ENCODE measurements at places on chromosomes 12 and 14.

GRCh38 chr14:102317564-102318248 is 1.8 kb upstream of the ZNF839 start:
- DNase-seq = no peak

GRCh38 chr12:48000878-48001504 is 3.3 kb downstream of the COL2A1 start:
- DNase-seq = no peak

DNA sequence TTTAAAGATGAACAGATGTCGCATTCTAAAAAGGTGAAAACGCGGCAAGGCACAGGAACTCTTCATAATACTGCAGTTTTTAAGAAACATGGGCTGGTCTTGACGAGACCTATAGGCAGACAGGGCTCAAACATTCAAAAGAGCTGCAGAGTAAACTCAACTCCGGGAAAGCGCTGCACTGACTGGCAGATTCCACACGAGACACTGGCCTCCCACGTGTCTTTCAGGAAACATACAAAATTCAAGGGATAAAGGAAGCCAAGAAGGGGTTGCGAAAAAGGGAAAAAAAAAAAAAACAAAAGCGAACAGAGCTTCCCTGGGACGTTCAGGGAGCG is 614 bp upstream of the ARF6 start:
- DNase-seq = no peak

GRCh38 chr14:50943261-50943942 is 881 bp downstream of the PYGL start:
- no peak for DNase-seq

GRCh38 chr12:1855241-1855640 is 34.9 kb downstream of the LRTM2 start:
- no peak for DNase-seq

DNA sequence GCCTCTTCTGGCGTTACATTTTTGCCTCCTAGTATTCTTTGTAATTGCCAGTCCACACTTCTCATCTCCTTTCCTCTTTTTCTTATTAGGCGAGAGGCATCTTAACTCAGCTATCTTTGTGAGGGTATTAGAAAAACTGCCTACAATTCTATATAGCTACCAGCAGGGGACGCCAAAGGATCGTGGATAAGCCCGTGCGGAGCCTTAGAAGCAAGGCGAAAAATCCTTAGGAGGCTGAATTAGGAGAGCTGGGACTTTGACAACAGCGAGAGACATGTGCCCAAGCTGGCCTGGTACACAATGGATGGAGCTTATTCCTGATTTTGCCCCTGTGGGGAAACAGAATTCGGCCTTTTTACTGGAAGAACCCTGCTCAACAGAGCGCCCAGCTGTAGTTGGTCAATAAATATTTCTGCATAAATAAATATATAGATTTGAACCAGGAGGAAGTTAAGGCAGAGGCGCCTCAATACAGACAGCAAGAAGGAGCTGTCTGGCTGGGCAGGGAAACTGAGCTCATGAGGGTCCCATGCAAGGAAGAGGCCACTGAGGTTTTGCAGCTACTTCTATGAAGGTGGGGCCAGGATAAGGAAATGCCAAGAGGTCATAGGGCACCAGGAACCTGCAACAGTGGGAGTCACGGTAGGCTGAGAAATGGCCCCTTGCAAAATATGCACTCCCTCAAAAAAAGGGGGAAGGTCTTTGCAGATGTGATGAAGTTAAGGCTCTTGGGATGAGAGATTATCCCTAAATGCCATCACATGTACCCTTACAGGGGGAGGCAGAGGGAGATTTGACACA is 14.6 kb upstream of the RBM19 start:
- DNase-seq = peak; percentile 69

DNA sequence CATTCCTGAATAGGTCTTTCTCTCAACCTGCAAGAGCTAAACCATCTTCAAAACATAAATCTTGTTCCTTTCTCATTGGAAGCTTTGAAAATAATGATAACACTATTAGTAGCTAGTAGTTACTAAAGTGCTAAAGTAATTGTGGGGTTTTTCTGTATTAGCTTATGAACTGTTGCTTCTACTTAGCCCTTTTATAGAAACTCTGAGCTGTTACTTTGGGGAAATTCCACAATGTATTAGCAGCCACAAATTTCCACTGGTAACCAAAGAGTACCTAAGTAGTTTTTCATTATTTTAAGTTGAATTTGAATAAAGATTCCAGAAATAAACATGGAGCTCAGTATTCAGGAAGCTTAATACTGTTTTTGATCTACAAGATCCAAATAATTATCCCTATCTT is 6.4 kb upstream of the MAPK1IP1L start:
- DNase-seq = no peak

- no peak for DNase-seq
Measured at GRCh38 chr12:131733874-131734273, 23.0 kb downstream of the SFSWAP start.

- no peak for DNase-seq
Measured at GRCh38 chr12:15733136-15733535, 56.1 kb downstream of the EPS8 start.

GRCh38 chr12:113069751-113070116 is 13.2 kb downstream of the DTX1 start:
- DNase-seq = no peak

DNA sequence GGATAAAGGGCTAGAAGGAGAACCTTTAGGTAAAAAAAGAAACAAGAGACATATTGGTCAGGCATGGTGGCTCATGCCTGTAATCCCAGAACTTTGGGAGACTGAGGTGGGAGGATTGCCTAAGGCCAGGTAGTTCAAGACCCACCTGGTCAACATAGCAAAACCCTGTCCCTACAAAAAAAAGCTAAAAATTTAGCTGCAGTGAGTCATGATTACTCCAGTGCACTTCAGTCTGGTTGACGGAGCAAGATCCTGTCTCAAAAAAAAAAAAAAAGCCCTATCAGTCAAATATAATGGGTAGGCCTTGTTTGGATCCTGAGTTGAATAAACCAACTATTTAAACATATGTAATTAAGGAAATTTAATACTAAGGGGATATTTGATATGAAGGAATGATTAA is 54.2 kb downstream of the PPP1R36 start:
- DNase-seq = no peak

GRCh38 chr12:32897687-32898573 is 1.4 kb upstream of the PKP2 start:
- DNase-seq = no peak

DNA sequence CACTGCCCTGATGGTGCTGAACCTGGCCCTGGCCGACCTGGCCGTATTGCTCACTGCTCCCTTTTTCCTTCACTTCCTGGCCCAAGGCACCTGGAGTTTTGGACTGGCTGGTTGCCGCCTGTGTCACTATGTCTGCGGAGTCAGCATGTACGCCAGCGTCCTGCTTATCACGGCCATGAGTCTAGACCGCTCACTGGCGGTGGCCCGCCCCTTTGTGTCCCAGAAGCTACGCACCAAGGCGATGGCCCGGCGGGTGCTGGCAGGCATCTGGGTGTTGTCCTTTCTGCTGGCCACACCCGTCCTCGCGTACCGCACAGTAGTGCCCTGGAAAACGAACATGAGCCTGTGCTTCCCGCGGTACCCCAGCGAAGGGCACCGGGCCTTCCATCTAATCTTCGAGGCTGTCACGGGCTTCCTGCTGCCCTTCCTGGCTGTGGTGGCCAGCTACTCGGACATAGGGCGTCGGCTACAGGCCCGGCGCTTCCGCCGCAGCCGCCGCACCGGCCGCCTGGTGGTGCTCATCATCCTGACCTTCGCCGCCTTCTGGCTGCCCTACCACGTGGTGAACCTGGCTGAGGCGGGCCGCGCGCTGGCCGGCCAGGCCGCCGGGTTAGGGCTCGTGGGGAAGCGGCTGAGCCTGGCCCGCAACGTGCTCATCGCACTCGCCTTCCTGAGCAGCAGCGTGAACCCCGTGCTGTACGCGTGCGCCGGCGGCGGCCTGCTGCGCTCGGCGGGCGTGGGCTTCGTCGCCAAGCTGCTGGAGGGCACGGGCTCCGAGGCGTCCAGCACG is 4.7 kb downstream of the LTB4R start:
- DNase-seq = no peak

DNA sequence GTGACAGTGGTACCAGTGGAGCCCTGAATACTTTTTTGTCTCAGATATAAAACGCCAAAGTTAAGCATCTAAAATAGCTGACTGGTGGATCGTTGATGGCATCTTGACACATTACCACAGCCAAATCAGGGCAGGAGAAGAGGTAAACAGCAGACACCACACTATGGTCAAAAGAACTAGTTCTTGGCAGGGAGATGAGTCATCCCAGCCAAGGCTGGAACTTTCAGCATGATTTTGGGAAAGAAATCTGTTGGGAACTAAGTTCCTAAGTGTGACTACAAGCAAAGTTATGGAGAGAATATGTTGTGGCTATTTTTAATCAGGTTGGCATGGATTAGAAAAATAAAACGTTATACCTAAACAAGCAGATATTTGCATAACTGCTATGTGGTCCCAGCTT is 36.9 kb downstream of the LGR5 start:
- DNase-seq = no peak

DNA sequence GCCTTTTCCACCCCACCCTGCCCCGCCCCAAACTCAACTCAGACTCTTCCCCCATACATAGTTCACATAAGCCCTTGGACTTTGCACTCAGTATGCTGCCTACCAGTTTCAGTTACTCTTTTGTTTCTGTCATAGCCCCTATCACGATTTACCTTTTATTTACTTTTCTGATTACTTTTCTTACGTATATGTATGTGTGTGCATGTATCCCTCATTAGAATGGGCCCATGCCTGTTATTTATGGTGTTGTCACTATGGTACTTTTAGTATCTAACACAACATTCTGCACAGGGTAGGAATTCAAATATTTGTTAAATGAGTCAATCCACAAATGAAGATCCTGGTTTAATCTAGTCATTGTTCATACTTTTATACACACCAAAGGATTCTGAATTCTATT is 16.5 kb upstream of the LUM start:
- DNase-seq = no peak

- no peak for DNase-seq
Measured at GRCh38 chr12:25972783-25973182, 14.3 kb downstream of the RASSF8 start.

GRCh38 chr12:120267736-120268135 is 2.2 kb upstream of the PXN start:
- no peak for DNase-seq

DNA sequence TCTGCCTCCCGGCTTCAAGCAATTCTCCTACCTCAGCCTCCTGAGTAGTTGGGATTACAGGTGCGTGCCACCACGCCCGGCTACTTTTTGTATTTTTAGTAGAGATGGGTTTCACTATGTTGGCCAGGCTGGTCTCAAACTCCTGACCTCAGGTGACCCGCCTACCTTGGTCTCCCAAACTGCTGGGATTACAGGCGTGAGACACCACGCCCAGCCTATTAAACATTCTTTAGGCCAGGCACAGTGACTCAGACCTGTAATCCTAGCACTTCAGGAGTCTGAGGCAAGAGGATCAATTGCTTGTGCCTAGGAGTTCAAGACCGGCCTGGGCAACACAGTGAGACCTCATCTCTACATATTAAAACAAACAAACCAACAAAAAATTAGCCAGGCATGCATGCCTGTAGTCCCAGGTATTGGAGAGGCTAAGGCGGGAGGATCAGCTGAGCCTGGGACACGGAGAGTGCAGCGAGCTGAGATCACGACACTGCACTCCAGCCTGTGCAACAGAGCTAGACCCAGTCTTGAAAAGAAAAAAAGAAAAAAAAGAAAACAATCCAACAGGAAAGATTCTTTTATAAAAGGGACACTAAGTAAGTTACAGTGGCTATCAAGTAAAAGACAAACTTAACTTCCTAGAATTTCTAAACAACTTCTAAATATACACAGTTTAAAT is 70.2 kb downstream of the HECTD1 start:
- no peak for DNase-seq

DNA sequence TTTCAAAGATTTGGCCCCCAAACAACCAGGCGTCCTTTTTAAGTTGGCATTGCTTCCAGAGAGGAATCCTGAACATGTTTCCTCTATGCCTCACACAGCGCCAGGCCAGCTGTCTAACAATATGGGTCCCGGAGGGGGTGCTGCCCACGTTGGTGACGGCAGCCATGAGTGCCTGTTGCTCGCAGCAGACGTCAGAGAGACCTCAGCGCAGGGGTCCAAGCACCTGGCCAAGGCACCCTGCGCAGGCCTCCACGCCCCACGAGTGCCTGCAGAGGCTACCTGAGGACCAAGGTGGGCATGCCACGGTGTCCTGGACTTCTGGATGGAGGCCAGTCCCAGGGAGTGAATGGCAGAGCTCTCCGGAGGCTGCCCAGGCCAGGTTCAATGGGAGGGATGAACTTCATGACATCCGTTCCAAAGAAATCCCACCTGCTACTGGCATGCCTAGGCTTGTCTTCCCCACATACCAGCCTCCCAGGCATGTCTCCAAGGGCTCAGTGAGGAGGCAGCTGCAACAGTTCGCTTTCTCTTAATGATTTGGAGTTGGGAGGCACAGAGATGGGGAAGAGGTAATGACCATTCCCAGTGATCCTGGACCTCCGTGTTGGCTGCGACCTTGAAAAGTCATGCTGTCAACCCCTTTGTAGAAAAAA is 11.6 kb upstream of the FOXN3 start:
- DNase-seq = peak; percentile 75

GRCh38 chr12:120110550-120111501 is 5.7 kb downstream of the RAB35 start:
- no peak for DNase-seq

- no peak for DNase-seq
Measured at GRCh38 chr14:64605926-64606685, 56.3 kb downstream of the PPP1R36 start.

GRCh38 chr12:106118-106591 is 39.6 kb downstream of the IQSEC3 start:
- DNase-seq = no peak

- DNase-seq = no peak
Measured at GRCh38 chr12:124640056-124640455, 72.6 kb upstream of the NCOR2 start.

DNA sequence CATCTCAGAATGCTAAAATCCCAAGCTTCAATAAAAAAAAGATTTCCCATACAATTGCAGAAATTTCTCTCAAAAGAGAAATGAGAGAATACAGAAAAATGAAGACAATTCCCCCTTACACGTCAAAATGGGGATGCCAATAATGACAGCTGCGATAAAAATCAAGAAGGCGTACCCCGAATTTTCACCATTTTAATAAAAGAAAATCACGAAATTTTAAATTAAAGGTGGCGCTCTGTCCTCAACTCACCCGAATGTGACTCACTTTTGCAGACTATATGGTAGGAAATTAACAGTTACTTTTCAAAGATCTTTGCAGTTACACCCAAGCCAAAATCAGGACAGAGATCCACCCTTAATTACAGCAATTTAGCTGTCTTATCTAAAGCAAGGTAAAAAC is 2.1 kb downstream of the ATP2B1 start:
- DNase-seq = no peak

- no peak for DNase-seq
Measured at GRCh38 chr14:31935391-31935790, 141.7 kb upstream of the ARHGAP5 start.

GRCh38 chr12:19404242-19404880 is 34.9 kb upstream of the AEBP2 start:
- no peak for DNase-seq

GRCh38 chr14:80005561-80005960 is 205.7 kb downstream of the DIO2 start:
- DNase-seq = no peak

All from left forelimb (tissue), 1 donor.